ENCODE measurements at places on chromosomes 4 and X.

- no peak for DNase-seq
These were observed 53.2 kb upstream of the C4orf54 start for GRCh38 chr4:99710681-99711345.

DNA sequence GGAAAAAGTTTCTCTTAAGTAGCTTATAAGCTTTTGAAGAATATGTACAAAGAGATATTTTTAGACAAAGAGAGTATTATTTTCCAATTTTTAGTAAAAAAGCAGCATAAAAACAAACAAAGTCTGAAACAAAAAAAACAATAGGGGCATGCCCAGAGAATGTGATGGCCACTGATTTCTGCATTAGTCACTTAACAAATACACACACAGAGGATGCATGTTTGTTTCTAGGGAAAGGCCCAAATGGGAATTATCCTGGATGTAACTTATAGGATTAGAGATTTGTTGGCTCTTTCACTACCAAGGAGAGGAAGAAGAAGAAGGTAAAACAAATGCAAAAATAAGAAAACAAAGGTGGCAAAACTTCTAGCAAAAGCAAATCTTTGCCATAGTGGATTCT lies 95.9 kb upstream of the SCOC start:
- DNase-seq = no peak

DNA sequence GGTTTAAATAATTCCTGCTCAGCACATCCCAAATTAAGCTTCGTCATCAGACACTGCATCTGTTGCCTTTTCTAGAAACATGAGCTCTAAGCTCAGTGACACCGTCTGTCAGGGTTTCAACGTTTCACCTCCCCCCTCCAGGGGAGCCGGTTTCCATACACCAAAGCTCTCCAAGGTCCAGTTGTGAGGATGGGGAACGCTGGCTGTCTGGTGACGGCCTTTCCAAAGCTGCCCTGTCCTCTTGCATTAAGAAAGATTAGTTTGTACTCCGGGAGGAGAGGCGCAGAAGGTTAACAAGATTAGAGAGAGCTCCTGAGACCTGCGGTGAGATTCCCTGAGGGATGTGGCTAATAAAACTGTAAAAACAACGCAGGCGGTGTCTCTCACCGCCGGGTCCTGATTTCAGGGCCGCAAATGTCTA lies 43.2 kb downstream of the ASMT start:
- peak; percentile 9 for DNase-seq

GRCh38 chrX:108468486-108468885 lies 28.8 kb downstream of the COL4A5 start:
- no peak for DNase-seq

GRCh38 chr4:2352171-2352570 lies 66.3 kb downstream of the ZFYVE28 start:
- no peak for DNase-seq

DNA sequence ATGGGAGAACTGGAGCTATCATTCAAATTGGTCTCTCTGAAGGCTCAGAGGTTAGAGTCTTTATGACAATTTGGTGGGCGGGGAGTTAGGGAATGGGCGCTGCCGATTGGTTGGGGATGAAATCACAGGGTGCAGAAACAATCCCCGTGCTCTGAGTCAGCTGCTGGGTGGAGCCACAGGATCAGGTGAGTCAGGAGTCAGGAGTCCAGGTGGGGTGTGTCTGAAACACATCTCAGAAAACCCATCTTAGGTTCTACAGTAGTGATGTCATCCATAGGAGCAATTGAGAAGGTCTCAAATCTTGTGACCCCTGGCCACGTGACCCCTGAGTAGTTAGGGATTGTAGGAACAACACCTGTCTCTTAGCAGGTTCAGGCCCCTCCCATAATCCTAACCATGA lies 41.6 kb upstream of the TLR3 start:
- no peak for DNase-seq

GRCh38 chr4:170705907-170706306 lies 616.2 kb upstream of the AADAT start:
- no peak for DNase-seq

DNA sequence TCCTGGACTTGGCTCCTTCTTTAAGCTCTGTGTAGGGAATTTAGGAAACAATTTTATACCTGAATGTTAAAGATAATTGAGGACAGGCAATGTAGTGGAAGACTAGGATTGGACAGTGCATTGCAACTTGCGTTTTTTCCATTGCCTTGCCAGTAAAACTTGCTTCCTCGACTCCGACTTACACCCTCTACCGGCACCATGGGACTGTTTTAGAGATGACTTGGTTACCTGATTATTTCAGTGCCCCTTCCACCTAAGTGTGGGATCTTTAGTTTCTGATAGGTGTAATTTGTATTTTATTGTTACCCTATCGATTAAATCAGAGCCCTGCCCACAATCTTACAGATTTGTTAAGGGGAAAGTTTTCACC lies 1.2 kb downstream of the PRPS1 start:
- no peak for DNase-seq

- peak; percentile 7 for DNase-seq
These were observed 369.3 kb downstream of the FBXW7 start for GRCh38 chr4:152166567-152166966.

- DNase-seq = no peak
These were observed 37.7 kb downstream of the SOX3 start for GRCh38 chrX:140467211-140467610.

DNA sequence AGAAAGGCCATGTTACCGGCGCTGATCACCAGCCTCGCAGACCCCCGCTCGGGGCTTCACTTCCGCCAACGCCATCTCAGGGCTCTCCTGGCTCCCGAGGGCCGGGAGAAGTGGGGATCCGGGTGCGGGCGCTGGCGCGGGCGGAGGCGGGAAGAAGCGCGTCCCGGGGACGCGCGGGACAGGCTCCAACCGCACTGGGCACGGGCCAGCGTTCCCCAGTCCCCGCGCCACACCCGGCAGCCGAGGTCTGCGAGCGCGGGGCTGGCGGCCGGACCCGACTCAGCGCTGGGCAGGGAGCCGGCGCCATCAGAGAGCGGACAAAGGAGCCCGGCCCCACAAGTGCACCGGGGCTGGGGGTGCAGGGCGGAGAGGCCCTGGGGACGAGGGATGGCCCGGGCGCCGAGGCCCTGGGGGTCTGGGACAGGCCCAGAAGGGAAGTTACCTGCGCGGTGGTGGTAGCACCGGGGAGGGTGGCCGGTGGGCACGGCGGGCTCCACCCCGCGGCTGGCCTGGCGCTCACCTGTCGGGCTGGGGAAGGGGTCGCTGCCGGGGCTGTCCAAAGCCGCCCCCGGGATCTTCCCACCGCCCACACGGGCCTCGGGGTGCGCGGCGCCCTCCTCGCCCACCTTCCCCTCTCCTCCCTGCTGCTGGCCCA lies 449 bp downstream of the CTPS2 start:
- no peak for DNase-seq
